ENCODE measurements at places on chromosomes 16 and 17. TPM values are rescaled to one million over a fixed set of nuclear protein-coding genes. Genes with fewer than 3 reads are reported as not detected.

The CES5A gene
- not detected for total RNA-seq

The EVPLL gene
- not detected for total RNA-seq

The EPN3 gene
- not detected for total RNA-seq

The CDH1 gene
- total RNA-seq: not detected

DNA sequence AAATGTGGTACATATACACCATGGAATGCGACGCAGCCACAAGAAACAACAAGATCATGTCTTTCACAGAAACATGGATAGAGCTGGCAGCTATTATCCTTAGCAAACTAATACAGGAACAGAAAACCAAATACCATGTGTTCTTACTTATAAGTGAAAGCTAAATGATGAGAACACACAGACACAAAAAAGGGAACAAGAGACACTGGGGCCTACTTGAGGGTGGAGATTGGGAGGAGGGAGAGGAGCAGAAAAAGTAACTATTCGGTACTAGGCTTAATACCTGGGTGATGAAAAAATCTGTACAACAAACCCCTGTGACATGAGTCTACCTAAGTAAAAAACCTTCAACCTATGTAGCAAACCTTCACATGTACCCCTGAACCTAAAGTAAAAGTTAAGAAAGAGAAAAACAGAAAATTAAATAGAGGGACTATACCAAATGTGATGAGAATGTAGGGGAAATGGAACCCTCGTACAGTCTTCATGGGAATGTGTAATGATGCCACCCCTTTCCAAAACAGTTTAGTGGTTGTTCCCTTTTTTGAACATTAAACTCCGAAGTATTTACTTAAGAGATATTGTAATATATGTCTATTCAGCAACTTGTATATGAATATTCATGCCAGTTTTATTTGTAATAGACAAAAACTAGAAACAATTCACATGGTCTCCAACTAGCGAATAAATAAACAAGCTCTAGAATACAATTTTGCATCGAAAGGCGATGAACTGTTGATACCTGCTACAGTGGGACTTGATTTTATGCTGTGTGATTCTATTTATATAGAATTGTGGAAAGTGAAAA is 33.9 kb downstream of the AHSP start:
- no peak for DNase-seq

- no peak for DNase-seq
Measured at GRCh38 chr17:44216694-44217093, 2.8 kb downstream of the UBTF start.

- no peak for DNase-seq
Measured at GRCh38 chr16:55042556-55043432, 112.1 kb downstream of the IRX5 start.

DNA sequence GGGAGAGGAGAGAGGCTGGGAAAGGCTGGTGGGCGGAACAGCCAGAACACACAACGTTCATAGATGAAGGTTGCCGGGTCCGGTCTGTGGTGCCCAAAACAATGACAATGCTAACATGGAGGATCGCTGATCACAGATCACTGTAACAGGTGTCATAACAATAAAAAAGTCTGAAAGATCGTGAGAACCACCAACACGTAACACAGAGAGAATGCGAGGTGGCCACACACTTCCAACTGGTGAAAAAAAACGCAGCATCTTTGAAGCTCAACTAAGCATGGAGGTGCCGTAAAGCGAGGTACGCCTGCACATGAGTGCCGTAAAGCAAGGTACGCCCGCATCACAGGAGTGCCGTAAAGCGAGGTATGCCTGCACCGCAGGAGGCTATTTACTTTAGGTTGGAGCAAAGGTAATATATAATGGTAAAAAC is 42.3 kb downstream of the ABR start:
- no peak for DNase-seq

GRCh38 chr17:40371261-40371929 is 6.9 kb upstream of the GJD3 start:
- DNase-seq: no peak

DNA sequence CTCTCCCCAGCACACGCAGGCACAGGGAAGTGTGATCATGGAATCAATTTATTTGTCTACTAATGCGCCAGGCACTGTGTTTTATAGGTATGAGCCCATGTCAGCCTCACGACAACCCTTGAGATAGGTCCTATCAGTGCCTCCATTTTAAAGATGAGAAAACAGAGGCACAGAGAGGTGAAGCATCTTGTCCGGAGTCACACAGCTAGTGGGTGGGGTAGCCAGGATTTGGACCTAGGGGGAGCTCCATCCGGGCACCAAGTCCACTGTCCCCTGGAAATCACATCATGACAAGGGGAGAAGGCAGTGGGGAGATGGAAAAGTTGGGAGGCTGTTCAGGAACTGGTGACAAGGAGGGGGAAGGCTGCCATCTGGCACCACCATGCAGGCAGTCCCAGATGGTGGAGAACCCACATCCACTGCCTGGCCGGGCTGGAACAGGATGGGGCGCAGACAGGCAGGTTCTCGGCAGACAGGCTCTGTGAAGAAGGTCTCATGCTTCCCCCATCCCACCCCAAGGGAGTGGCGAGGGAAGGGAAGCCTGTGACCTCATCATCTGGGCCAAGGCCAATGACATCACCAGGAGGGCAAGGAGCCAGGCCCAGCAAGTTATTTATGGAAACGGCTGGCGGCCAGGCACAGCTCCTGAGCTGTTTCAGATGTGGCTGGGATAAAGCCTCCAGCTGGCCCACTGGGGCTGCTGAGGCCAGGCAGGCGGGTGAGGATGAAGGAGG is 126.0 kb upstream of the SDK2 start:
- peak; percentile 50 for DNase-seq

DNA sequence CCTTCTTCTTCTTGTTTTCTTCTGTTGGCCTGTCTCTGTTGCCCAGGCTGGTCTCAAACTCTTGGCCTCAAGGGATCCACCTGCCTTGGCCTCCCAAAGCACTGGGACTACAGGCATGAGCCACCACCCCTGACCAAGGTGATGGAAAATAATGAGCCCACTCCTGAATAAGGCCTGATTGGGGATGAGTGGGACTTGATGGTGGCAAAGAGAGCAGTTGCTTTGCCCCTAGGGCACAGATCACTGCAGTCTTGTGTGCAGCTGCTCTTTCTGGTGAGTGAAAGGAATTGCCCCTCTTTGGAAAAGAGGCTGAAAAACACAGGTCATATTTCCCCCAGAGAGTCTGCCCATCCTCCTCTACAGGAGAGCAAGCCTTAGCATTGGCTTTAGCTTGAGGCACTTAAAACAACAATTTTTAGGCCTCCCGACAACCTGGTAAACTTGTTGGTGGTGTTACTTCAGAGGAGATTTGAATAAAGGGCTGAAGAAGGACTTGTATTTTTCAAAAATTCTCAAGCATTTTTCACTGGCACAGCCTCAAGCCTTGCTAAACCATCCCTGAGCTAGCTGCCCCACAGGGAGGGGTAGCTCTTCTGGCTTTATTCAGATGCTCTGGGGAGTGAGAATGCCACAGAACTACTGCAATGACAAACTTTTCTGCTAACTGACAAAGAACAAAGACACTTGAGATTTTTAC is 6.1 kb upstream of the PDP2 start:
- peak; percentile 49 for DNase-seq

DNA sequence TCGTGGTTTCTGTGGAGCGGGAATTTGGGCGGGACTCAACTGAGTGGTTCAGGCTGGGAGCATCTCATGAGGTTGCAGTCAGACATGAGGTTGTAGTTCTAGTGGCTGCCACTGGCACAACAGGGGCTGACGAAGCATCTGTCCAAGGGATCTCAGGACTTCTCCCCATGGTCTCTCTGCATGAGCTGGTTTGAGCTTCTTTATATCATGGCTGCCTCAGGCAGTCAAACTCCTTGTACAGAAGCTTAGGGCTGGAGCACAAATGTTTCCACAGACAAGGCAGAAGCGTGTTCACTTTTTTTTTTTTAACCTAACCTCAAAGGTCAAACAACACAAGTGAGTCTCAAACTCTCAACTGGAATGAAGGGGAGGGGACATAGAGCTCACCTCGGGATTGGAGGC is 243.3 kb downstream of the MSI2 start:
- DNase-seq: no peak

DNA sequence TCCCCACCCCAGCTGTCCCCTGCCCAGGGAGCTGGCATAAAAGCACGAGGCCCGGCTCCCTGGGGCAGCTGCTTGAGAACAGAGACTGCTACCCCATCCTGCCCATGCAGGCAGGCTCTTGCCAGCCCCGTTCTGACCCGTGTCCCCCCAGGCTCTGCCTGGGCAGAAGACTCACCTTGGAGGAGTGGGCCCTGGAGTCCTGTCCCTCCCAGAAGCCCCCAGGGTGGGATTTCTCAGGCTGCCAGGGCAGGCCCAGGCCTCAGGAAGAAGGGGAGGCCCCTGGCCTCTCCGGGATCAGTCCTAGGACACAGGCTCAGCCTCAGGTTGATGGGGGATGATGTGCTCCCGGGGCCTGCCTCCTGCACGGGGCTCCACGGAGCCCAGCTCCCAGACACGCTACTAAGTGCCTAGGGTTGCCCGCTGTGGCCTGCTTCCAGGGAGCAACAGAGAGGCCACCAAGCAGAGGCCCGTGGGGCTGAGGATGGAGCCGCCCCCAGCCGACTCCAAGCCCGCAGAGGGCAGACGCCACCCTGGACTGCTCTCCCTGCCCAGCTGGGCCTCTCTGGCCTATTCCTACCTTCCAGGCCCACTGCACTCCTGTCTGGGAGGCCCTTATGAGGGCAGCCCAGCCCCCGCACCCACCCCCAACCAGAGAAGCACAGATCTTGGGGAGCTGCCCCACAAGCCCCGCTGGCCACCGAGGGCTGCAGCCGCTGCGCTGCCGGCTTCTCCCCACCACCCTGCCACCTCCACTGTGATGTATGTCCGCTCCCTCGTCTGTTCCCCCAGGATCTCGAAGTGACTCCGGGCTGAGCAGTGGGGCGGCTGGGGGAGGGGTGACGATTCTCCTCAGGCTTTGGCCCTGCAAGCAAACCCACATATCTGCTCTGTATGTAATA is 1.7 kb downstream of the NME3 start:
- no peak for DNase-seq

GRCh38 chr16:68387301-68387700 is 61.0 kb downstream of the SMPD3 start:
- no peak for DNase-seq

GRCh38 chr16:9996221-9996620 is 186.0 kb downstream of the GRIN2A start:
- no peak for DNase-seq

DNA sequence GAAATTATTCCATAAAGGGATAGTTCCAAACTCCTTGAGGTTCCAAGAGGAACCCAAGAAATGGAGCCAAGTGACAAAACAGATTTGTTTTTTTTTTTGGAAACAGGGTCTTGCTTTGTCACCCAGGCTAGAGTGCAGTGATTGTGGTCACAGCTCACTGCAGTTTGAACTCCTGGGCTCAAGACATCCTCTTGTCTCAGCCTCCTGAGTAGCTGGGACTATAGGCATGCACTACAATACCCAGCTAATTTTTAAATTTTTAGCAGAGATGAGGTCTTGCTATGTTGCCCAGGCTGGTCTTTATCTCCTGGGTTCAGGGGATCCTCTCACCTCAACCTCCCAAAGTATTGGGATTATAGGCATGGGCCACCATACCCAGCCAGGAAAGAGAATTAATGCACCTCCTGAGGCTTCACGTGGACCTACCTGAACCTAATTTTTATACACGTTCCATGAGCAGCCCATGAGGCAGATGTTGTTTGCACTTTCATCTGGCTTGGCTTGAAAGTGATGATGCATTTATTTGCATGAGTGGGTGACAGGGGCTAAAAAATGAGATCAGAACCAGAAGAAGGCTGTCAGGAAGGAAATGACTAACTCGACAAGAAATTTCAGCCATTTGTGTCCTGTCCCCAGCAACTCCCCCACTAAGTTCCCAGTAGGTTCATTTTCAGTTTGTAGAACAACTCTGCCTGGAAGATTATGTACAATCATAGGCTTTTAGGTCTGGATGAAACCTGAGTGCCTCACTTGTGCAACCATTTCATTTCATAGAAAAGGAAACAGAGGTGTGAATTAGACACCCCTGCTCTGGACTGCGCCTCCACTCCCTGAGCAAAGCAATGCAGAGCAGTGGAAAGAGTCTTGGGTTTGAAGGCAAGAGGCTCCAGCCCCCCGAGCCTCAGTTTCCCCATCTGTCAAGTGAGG is 10.3 kb upstream of the IRF8 start:
- DNase-seq: peak; percentile 65

DNA sequence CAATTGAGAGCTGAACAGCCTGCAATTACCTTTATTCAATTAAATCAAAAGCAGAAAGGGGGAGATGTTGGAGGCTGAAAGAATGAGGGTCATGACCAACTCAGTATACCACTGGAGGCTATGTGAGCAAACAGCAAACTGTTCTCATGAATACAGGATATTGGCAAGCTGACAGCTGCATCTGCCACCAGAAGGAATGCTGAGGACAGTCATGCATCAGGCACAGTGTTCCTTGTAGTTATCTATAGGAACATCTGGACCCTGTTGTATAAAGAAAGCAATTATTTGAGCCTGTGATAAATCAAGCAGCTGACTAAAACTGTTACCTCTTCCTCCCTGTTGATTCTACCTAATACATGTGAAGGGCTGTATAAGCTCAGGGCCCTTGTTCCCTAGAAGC is 2064.6 kb downstream of the TP53TG3F start:
- no peak for DNase-seq

GRCh38 chr16:57518520-57518919 is 17.9 kb downstream of the CCDC102A start:
- no peak for DNase-seq

DNA sequence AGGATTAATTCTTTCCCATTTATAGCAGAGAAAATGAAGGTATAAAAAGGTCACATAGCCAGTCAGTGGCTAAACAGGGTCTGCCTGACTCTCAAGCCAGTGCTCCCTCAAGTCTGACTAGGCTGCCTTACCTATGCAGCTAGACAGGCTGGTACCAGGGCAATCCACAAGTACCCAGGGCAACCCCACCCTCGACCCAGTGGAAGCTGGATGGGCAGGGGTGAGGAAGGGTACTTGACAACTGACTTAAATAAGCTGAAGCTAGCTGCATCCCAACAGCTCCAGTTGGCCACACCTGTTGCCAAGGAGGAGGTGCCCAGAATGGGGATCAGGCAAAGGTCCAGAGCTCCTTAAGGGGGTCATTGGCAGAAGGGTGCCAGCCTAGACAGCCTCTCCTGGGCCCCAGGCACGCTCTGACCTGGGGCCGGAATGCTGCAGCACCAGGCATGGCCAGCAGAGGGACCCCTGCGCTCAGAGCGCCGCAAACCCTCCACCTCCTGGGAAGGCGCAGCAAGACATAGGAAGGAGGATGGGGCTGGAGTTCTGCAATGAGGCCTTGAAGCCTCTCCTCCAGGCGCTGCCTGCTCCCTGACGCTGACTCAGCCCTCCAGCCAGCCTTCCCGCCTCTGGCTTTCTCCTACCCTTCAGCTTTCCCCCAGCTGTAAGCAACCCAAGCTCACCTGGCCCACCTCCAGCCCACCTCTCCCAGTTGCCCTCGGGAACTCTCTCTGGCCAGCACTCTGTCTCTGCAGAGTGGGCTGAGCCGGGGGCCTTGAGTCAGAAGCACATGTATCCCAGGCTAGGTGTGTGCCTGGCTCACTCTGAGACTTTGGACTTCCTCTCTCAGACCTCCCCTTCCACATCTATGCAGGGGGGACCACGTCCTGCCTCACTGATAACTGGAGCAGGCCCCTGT is 28.8 kb downstream of the MPP2 start:
- peak; percentile 89 for DNase-seq
